ENCODE measurements at places on chromosomes 4 and X. TPM values are rescaled to one million over a fixed set of nuclear protein-coding genes. Genes with fewer than 3 reads are reported as not detected.
A peak's percentile ranks its signal among the peaks of the same experiment; 100 is the strongest.

Gene IL13RA1
- 72.8 TPM for total RNA-seq

Gene UGT2B10
- total RNA-seq: not detected

DNA sequence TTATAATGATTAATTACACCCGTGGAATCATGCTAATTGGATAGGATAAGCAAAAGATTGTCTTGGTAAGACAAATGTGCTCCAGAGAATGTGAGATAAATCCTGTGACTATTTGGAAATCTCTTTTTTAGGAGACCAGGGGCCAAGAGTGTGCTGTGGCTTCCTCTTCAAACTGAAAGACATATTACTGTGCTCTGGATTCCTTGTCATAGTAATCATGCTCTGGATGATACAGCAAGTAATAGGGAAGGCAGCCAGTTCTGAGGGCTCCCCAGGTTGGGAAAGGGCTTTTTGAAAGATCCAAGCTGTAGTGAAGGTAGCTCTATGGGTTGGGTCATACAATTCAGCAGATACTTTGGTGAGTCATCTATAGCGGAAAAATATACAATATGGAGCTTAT lies 600.5 kb downstream of the PCDH18 start:
- H3K27ac ChIP-seq: no peak overlapping the region
- H3K36me3 ChIP-seq: no peaks in the 10 kb centered on the region
- DNase-seq: no peak
- H3K27me3 ChIP-seq: no peaks in the 10 kb centered on the region

Gene HPRT1
- 50.6 TPM for total RNA-seq

DNA sequence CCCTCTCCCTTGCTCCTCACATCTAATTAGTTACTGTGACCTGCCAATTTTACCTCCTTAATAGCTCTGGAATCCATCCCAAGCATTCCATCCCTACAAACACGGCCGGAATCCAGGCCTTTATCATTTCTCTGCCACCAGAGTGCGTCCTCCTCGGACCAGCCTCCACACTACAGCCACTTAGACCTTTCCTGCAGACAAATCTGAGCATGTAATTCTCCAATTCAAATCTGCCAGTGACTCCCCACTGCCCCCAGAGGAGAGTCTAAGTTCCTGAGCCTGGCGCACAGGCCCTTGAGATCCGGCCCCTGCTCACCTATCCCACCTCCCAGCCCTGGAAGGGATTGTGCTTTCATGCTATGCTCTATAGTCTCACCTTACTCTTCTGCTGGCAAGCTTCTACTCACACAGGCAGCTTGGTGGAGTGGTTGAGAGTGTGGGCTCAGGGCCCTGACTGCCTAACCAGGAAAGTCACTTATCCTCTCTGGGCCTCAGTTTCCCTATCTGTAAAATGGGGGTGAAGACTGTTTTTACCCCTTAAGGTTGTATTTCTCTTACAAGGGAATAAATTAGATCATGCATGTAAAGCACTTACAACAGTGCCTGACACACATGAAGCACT lies 31.2 kb downstream of the PJA1 start:
- H3K27me3 ChIP-seq: peaks cover 27% of the 10 kb centered on the region
- H3K36me3 ChIP-seq: no peaks in the 10 kb centered on the region
- H3K27ac ChIP-seq: no peak overlapping the region
- no peak overlapping the region for H3K4me3 ChIP-seq
- no peaks in the 10 kb centered on the region for H3K4me1 ChIP-seq
- DNase-seq: peak; percentile 34

GRCh38 chrX:9393571-9393970 lies 71.3 kb upstream of the TBL1X start:
- no peaks in the 10 kb centered on the region for H3K36me3 ChIP-seq
- H3K27me3 ChIP-seq: no peaks in the 10 kb centered on the region
- no peak overlapping the region for H3K27ac ChIP-seq
- no peak for DNase-seq

DNA sequence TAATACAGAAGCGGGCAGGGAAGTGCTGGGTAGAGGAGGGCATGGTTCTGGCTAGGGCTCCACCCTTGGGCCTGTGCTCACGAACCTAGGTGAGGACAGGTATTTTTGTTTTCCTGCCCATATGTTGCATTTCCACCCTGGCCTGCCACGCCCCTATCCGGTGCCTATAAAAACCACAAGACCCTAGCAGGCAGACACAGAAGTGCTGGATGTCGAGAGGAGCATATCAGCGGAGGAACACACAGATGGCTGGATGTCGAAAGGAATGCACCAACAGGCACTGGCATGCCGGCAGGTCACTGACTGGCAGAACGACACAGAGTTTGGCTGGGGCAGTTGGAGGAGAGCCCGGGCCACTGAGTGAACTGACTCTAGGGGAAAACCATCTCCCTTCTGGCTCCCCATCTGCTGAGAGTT lies 316.6 kb upstream of the BOD1L1 start:
- no peaks in the 10 kb centered on the region for H3K27me3 ChIP-seq
- no peaks in the 10 kb centered on the region for H3K36me3 ChIP-seq
- H3K27ac ChIP-seq: no peak overlapping the region
- no peak for DNase-seq

- no peaks in the 10 kb centered on the region for H3K4me1 ChIP-seq
- peaks cover 43% of the 10 kb centered on the region for H3K36me3 ChIP-seq
- H3K27me3 ChIP-seq: no peaks in the 10 kb centered on the region
These were observed 26.3 kb downstream of the FLNA start for GRCh38 chrX:154348114-154348531.
